ENCODE measurements at places on chromosomes 6 and 20.

DNA sequence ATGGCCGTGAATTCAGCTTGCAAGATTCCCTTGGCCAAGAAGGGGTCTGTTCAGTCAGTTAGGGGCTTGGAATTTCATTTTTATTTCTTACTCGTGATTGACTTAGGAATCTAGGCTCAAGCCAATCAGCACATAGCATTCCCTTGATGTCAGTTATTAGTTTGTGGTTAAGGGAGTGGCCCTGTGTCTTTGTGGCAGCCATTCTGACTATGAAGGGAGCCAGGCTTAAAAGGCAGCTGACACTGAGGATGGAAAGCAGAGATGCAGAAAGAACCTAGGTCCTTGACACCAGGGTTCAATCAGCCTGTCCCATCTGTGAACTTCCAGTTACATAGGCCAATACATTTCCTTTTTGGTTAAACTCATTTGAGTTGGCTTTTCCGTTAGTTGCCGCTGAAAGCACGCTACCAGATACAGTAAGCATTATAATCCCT lies 48.1 kb downstream of the MCUR1 start:
- no peak for DNase-seq

GRCh38 chr6:29395331-29395730 lies at the start of gene OR12D2:
TSS of gene OR12D2 (plus strand) at chr6:29395631. CDS start at chr6:29396700, 1,069 bp downstream.
- DNase-seq: no peak

DNA sequence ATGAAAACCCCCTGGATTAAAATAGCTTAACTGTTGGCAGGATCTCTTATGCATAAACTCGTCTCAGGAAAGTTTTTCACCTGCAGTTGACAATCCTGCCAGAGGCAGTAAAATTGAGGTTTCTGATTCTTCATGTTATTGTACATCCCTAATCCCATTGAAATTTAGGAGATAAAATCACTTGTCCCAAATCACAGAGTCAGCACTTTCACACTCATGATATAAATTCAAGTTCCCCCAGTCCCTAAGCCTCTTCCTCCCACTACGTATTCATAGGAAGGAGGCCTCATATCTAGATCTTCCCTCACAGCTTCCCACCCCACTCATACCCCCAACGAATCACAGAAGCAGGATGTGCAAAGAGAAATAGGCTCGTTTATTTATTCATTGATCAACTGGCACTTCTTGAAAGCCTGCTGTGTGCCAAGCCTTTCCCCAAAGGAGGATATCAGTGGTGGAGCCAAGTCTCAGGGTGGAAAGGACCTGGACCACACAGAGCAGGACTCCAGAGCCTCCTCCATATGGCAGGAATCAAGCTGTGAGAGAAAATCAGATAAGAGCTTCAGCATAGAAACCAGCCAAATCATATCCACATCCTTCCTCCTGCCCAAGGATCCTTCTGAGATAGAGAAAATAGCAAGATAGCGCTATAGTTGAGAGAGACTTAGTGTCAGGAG lies 2.3 kb downstream of the SLPI start:
- peak; percentile 7 for DNase-seq

- peak; percentile 6 for DNase-seq
These were observed 244.9 kb downstream of the TSHZ2 start for GRCh38 chr20:53216856-53217576.

DNA sequence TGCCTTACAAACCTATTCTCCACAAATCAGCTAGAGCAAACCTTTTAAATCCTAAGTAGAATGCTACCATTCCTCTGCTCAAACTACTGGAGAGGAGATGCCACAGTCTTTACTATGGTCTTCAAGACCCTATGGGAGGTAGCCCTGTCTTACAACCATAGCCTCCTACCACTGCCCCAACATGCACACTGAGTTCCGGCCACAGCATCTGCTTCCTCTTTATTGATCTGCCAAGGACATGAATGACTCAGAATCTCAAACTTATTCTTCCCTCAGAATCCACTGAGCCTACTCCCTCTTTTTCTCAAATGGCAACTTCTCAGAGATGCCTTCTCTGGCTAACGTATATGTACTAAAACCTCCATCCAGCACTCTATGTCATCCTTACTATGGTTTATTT lies 12.2 kb upstream of the ANKEF1 start:
- DNase-seq: no peak

- DNase-seq: no peak
These were observed 24.6 kb downstream of the TBX18 start for GRCh38 chr6:84739866-84740208.

GRCh38 chr20:59781226-59781625 lies 152.2 kb downstream of the SYCP2 start:
- no peak for DNase-seq

DNA sequence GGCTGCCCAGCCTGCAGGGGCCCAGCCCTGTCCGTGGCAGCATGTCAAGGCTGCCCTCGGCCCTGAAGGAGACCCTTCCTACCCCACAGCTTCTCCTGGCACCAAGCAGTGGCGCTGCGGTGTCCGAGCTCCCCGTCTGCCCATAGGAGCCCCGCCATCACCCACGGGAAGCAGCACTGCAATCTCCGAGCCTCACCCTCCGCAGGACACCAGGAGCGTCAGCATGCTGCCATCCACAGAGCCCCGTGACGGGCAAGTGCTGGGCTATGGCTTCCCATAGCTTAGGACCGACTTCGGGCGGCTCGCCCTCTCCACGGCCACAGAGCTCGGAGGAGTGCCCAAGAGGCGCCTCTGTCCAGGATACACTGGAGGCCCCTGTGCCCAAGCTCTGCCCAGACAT lies 25.1 kb downstream of the YTHDF1 start:
- DNase-seq: no peak

DNA sequence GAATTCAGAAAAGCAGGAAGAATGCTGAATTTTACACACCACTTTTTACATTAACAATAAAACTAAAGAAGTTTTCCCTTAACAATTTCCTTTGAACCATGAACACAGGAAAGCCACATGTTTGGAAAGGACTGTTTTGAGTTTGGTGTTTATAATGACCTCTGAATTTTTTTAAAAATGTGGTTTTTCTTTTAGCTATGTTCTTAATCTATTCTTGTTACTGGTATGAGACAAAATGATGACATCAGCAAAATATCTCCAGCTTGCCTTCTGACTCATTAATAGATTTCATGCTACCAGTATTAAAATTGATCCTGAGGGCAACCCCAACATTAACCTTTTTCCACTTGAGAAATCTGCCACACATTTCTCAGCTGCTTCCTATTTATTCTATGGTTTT lies 217.5 kb upstream of the THEMIS start:
- DNase-seq: no peak

GRCh38 chr20:18742841-18743240 lies 70.7 kb upstream of the SCP2D1 start:
- DNase-seq: no peak

DNA sequence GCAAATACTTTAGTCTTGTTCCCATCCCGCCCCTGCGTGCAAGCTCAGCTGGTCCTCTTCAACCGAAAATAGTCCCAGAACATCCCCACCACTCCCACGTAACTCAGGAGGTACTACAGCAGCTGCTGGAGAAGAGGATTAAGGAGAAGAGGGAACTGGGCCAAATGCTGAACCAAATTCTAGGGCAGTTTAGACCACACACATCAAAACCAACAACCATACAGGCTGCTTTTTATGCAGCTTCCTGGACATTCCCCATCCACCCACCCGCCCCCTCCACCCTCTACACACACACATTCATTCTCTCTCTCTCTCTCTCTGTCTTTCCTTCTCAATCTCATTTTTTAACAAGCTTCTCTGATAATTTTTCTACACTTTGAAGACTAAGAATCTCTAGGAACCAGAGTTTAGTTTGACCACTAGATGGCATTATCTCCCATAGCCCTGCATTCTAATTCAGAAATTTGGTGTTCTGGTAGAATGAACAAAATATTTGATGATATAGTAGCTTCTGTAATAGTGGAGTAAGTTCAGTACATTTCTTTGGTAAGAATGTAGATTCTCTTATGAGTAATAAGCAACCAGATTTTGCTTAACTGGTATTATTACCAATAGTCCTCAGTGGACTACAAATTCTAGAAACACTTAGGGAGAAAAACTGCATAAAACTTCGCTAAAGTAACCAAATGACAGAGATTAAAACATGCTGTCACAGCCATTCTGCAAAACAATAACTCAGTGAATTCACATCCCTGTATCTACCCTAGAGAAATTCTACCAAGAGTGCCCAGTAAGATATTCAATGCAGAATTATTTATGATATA lies 52.1 kb upstream of the BEND6 start:
- peak; percentile 31 for DNase-seq

GRCh38 chr6:56806368-56806767 lies 148.5 kb upstream of the BEND6 start:
- DNase-seq: no peak

DNA sequence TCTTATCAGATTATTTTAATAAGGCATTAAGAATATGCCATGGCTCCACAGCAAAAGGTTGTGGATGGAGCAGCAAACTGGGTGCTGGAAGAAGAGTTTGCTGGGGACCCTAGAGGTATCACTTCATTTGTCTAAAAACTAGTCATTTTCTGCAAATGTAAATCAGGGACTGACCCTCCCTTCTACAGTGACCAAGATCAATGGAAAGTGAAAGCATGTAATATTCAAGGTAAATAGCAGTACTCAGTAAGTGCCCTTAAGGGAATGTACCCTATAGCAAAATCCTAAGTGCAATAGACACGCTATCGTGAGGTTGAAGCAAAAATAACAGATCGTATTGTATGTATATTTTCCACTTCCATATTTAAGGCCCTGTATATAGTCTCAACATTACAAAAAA lies 38.7 kb downstream of the TRDN start:
- DNase-seq: no peak

- DNase-seq: no peak
These were observed at the start of gene DSP for GRCh38 chr6:7541175-7542064. TSS of gene DSP (plus strand) at chr6:7541671. CDS start at chr6:7541916, 245 bp downstream.

- no peak for DNase-seq
These were observed 171.2 kb upstream of the SUPT3H start for GRCh38 chr6:45548657-45549515.

GRCh38 chr6:156833755-156834154 lies 56.6 kb downstream of the ARID1B start:
- DNase-seq: no peak

- no peak for DNase-seq
These were observed 175.9 kb downstream of the SOX4 start for GRCh38 chr6:21769405-21769861.

GRCh38 chr6:11412616-11413015 lies 124.9 kb upstream of the TMEM170B start:
- no peak for DNase-seq

- DNase-seq: no peak
These were observed 291.1 kb downstream of the GJA1 start for GRCh38 chr6:121726596-121726995.
